AG04450 (cell line): ENCODE measurements at places on chromosomes 1 and 21.

- no peak for DNase-seq
These were observed 129.7 kb downstream of the VPS13D start for GRCh38 chr1:12359359-12360133.

DNA sequence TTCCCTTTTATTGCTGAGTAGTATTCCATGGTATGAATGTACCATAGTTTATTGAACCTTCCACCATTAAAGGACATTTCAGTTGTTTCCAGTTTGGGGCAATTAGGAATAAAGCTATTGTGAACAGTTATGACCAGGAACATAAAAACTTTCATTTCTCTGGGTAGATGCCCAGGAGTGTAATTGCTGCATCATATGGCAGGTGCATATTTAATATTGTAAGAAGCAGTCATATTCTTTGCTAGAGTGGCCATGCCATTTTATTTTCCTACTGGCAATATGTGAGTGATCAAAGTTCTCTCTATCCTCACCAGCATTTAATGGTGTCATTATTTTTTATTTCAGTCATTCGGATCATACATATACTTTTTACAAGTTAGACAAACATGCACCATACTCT lies 23.9 kb upstream of the H3-3A start:
- DNase-seq: no peak

DNA sequence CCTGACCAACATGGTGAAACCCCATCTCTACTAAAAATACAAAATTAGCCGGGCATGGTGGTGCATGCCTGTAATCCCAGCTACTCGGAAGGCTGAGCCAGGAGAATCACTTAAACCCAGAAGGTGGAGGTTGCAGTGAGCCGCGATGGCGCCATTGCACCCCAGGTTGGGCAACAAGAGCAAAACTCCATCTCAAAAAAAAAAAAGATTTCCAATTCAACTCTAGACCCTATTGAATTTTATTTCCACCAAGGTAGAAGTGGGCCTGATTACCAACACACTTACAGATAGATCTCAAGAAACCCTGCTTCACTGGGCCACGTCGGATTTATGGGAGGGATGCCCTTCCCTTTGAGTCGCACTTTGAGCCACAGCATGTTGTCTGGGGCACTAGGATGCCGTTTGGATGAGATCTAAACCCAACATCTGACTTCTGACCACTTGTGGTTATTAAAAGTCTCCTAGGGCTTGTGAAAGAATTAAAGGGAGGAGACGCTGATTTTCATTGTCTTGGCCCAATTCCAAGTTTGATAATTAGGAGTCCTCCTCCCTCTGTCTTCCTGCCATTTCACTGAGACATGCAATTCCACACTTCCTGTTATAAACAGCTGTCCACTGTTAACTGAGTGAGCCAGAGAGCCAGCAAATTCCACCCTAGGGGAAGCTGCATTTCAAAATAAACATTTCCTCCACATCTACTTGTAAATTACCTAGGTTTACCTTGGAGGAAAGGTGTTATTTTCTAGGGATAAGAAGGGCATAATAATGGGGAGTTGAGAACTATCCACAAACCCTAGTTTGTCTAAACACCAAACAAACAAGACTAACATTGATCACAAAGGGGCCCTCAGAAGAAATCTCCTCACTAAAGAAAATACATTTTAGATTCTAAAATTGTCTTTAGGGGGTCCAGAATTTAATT lies 5.2 kb upstream of the RERE start:
- peak; percentile 59 for DNase-seq

GRCh38 chr1:228211531-228212414 lies 3.9 kb downstream of the OBSCN start:
- DNase-seq: no peak

- no peak for DNase-seq
These were observed 407.6 kb upstream of the VAMP3 start for GRCh38 chr1:7363450-7363849.

DNA sequence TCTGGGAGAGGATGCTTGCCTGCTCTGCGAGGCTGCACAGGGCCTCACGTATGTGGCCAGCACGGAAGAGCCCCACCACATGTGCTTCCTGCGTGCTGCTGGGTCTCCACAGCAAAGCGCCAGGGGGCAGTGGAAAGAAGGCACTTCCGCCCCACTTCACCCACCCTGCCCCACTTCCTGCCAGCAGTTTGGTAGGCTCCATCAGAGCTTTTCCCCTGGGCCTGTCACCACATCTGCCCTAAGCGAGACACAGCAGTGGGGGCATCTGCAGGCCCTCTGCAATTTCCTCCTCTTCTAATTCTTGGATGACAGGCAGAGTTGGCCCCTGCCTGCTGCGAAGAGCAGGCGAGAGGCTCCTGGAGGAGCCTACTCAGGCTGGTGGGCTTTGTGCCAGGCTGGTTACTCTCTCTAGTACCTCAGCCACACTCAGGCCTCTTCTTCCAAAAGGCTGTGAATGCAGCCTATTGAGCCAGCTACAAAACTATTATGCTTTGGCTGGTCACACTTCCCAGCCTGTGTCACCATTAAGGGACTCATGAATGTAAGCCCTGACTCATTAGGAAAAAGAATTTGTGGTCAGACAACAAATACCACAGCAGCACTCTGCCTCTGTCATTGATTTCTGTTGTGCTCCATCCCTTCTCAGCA lies 25.0 kb downstream of the CD244 start:
- DNase-seq: no peak

DNA sequence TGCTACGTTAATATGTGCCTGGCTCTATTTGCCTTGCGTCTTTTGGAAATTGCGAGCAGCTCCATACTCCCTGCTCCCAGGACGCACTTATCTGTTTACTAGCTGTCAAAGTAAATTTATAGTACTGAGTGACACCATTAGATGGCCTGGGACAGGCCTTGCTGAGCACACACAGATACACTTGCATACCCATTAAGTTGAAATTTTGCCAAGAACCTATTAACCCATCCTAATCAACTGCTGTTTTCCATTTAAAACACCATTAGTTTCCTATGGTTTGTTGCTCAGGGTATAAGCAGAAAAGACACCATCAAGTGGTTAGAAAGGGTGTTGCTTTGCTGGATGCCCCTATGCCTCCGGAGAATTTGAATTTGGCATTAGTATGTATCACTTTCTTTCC lies 187.3 kb downstream of the SLC44A5 start:
- DNase-seq: no peak

- peak; percentile 44 for DNase-seq
These were observed 33.1 kb downstream of the LTN1 start for GRCh38 chr21:28959367-28960099.

- no peak for DNase-seq
These were observed 14.4 kb downstream of the HS2ST1 start for GRCh38 chr1:86928819-86929218.

DNA sequence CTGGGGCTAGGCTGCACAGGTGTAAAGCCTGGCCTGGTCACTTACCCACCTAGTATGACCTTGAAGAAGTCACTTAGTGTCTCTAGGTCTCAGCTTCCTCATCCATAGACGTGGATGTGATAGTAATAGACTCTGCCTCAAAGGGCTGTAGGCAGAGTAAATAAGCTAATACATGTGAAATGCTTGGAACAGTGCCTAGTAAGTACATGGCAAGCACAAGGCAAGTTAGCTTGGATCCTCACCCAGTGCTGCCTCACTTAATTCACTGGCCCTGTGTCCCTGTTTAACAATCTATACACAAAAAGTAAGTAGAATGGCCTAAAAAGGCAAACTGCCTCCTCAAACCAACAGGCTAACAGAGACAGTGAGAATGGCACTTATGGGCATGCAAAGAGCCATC lies 167.8 kb downstream of the PIGK start:
- DNase-seq: no peak

DNA sequence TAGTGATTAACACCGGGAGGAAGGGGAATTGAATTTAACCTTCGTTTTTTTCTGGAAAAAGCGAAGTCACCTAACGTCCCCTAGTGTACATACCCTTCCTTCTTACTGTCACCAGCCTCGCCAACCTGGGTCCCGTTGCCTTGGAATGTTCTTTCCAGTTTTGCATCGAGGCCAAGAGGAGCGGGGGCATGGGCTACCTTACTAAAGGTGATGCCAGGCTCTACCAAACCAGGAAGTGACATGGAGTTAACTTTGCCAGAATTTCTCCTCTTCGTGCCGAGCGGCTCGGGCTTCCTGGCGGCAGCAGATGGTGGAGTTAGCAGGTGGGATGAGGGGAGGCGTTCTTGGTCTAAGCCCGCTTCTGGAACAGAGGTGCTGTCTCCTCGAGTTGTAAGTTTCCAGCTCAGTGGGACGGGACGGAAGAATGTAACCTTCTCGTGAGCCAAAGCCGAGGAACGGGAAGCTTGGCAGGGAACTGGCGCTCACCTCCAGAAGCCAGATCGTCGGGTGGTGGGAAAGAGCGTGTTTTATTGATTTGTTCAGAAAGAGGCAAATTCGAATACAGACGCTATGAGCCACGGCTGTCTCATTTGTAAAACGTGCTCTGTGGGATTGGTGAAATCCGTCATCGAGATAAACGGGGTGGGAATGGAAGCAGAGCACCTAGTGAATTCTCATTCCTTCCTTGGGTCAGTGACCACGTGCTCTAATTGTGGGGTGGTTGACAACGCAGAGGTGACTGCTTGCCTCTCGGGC lies 486 bp downstream of the NIPAL3 start:
- no peak for DNase-seq
